ENCODE measurements at places on chromosomes 16 and 17. TPM values are rescaled to one million over a fixed set of nuclear protein-coding genes. Genes with fewer than 3 reads are reported as not detected.

DNA sequence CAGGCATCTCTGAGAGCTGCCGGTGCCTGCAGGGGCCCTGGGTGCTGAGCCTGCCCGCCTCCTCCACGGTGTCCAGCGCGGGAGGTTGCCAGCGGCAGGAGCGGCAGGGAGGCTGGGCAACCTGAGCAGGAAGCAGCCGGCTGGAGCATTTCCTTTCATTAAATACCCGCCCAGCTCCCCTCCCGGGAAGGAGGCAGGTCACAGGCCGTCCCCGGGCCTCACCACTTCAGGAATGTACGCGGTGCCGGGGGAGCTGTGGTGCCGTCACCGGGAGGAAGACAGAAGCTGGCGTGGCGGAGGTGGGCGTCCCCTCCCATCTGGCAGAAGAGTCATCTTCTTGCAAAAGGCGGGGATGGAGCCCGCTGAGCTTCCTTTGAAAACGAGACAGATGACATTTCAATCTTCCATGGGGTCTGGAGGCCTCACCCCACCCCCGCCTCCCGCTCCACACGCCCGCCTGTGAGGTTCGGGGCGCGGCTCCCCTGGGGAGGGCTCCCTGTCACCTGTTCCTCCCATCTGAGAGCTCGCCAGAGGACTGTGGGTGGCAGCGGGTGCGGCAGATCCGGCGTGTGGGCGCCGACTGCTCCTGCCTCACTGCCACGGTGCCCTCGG lies 16.0 kb downstream of the SOX8 start:
- peak overlapping the region; percentile 86 for H3K27ac ChIP-seq
- H3K27me3 ChIP-seq, result no peaks in the 10 kb centered on the region
- H3K36me3 ChIP-seq, result peaks cover 3% of the 10 kb centered on the region

DNA sequence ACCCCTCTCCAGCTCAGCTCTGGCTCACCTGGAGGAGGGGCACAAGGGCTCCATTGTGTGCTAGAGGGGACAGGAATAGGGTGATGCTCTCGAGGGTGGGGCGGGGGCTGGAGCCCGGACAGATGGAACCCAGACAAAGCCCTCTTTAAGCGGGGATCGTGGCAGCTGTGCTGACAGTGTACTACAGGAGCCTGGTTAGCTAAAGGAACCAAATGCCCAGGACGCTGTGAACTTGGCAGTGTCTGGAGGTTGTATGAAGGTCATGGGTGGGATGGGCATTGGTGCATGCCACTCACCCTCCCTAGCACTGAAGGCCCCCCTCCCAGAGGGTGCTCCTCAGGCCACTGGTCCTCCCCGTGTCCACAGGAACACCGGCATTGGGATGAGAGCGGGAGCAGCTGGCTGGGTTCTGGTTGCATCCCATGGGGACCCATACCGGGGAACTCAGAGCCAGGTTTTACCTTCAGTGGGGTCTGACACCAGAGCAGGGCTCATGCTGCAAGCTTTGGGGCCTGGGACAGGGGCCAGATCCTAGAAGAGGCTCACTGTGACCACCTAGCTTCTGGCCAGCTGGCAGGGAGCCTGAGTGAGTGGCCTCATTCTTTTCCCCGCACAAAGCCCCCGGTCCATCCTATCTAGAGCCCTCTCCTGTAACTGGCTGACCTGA lies 11.9 kb downstream of the KIF19 start:
- no peak for DNase-seq
- H3K27ac ChIP-seq, result no peak overlapping the region
- H3K27me3 ChIP-seq, result no peaks in the 10 kb centered on the region
- H3K4me3 ChIP-seq, result no peak overlapping the region

DNA sequence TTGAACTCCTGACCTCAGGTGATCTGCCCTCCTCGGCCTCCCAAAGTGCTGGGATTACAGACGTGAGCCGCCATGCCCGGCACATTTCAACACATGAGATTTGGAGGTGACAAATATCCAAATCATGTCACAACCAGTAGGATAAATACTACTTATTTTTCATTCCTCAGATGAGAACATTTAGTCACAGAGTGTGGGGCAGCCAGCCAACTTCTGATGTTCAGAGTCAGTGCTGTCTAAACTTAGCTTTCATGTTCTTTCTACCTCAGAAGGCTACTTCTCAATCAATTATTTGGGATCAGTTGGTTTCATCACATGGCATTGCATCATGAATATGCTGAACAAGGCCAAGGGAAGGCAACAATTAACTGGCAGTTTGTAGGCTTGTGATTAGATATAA lies 134.5 kb downstream of the CDH13 start:
- H3K4me3 ChIP-seq, result no peak overlapping the region
- DNase-seq, result no peak
- H3K27me3 ChIP-seq, result peaks cover 17% of the 10 kb centered on the region

The NPIPA2 gene
- total RNA-seq, result 4.1 TPM

DNA sequence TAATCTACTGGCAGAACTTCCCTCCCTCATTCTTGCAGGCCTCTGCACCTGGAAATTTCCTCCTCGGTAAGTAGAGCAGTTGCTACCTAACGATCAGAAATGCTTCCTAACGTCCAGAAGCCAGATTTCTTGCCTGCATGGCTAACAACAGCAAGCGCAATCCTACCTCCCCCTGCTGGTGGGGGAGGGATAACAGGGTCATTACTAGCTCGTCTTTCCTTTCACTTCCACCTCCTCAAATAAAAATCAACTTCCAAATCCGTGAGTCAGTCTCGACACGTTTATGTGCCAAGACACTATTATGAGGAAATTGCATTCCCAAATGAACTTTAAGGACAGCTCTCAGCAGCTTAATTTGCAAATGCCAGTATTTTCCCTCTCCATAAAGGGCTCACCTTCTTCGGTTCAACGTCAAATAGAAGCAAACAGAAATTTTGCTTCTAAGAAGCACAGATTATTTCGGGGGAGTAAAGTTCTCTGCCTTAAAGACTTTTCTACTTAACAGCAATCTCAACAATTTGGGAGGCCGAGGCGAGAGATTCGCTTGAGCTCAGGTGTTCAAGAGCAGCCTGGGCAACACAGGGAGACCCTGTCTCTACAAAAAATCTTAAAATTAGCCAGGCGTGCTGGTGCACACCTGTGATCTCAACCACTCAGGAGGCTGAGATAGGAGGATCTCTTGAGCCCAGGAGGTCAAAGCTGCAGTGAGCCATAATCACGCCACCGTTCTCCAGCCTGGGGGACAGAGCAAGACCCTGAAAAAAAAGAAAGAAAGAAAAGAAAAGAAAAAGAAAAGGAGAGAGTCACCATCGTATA lies 188.6 kb upstream of the PSMD7 start:
- DNase-seq, result no peak
- peak overlapping the region; percentile 41 for H3K27ac ChIP-seq
- peaks cover 5% of the 10 kb centered on the region for H3K4me1 ChIP-seq

The XYLT1 gene
- total RNA-seq, result 57.3 TPM

- H3K27ac ChIP-seq, result peak overlapping the region; percentile 45
- DNase-seq, result no peak
- H3K4me3 ChIP-seq, result no peak overlapping the region
- no peaks in the 10 kb centered on the region for H3K27me3 ChIP-seq
- H3K4me1 ChIP-seq, result peaks cover 2% of the 10 kb centered on the region
- no peaks in the 10 kb centered on the region for H3K36me3 ChIP-seq
These were observed 50.0 kb downstream of the RMI2 start for GRCh38 chr16:11395008-11395948.

DNA sequence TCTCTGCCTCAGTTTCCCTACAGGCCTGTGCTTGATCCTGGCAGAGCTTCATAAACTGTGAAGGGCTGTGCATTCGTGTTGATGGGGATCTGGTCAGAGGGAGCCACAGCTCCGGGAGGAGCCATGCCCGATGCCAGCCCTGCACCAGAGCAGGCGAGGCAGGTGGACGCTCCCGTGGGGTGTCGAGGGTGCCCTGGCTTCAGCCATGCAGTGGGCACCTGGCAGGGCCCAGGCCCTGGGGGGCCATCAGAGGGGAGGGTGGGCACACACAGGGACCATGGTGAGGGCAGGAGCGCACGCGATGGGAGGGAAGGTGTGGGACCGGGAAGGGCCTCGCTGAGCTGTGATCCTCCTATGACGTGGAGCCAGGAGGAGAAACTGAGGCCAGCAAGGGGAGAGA lies 22.0 kb downstream of the ZFPM1 start:
- no peaks in the 10 kb centered on the region for H3K36me3 ChIP-seq
- no peak for DNase-seq
- peak overlapping the region; percentile 5 for H3K4me3 ChIP-seq
- peaks cover 39% of the 10 kb centered on the region for H3K4me1 ChIP-seq

DNA sequence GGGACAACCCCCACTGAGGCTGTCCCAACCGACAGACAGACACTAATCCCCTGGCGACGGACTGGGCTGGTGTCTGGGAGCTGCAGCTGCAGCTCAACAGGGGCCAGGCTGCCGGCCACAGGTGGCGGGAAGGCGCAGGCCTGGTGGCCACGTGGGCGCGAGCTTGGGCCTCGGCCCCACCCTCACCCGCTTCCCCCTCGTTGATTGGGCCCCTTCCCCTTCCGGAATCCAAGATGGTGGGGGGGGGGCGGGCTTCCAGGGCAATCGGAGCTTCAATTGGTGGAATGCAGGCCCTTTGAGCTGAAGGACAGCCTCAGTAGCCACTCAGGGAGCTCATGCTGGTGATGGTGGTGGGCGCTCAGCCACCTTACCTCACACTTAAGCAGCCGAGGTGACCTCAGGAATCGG lies 8.7 kb upstream of the TBX4 start:
- peaks cover 11% of the 10 kb centered on the region for H3K36me3 ChIP-seq
- DNase-seq, result no peak
- peaks cover 65% of the 10 kb centered on the region for H3K27me3 ChIP-seq
- no peaks in the 10 kb centered on the region for H3K4me1 ChIP-seq
- H3K4me3 ChIP-seq, result no peak overlapping the region

- H3K4me3 ChIP-seq, result peak overlapping the region; percentile 86
- H3K36me3 ChIP-seq, result peaks cover 5% of the 10 kb centered on the region
- peak overlapping the region; percentile 96 for H3K27ac ChIP-seq
These were observed 134.4 kb downstream of the SKAP1 start for GRCh38 chr17:48295362-48296288.

The CRHR1 gene
- total RNA-seq, result not detected

DNA sequence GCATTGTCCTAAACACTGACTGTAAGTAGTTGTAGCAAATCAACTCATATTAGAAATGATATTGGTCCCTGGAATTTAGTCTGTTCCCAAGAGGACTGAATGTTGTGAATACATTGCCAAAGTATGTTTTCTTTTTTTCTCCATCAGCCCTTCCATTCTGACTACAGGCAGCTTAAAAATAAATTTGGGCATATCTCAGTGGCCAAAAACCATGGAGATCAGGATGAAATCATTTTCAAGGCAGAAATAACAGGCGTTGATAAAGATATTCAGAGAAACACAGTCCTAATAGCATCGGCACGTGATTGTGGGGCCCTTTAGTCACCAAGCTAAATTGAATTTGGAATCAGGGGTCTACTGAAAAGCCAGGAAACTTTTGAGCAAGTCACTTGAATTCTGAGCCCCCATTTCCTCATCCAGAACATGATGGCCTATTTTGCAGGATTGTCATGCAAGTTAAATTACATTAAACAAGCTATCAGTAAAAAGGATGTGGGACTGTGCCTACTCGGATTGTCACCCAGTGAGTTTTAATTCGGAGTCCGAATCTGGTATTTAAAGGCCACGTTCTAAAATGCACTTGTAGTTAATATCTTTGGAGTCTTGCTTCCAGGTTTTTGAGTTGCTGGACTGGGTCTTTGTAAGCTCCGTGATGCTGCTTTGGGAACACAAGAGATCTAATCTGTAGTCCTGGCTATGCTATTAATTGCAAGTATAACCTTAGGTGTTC lies 17.1 kb downstream of the HLF start:
- no peak overlapping the region for H3K4me3 ChIP-seq
- H3K4me1 ChIP-seq, result peaks cover 33% of the 10 kb centered on the region
- H3K27me3 ChIP-seq, result no peaks in the 10 kb centered on the region
- no peak for DNase-seq
- no peaks in the 10 kb centered on the region for H3K36me3 ChIP-seq
- peak overlapping the region; percentile 75 for H3K27ac ChIP-seq

The CD300LB gene
- total RNA-seq, result 0.34 TPM

The SULT1A3 gene
- total RNA-seq, result 30.0 TPM

The CDK5R1 gene
- total RNA-seq, result 8.0 TPM

The STH gene
- total RNA-seq, result not detected

DNA sequence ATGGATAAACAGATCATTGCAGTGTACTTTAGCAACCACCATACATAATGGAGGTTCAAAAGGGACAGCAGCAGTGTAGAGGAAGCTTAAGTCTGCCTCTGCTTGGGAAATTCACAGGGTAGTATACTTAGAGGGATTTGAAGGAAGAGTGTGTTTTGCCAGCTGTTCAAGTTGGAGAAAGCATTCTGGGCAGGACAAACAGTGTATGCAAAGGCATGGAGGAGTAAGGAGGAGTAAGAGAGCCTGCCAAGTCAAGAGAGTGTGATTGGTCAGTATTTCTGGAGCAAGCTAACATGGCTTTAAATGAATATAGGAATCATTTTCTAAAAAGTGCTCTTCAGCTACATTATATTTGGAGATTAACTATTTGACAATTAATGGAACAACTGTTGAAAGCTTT lies 22.9 kb upstream of the PHAF1 start:
- H3K36me3 ChIP-seq, result peaks cover 2% of the 10 kb centered on the region
- H3K4me3 ChIP-seq, result no peak overlapping the region
- peak overlapping the region; percentile 84 for H3K27ac ChIP-seq
- no peak for DNase-seq
- H3K27me3 ChIP-seq, result no peaks in the 10 kb centered on the region

DNA sequence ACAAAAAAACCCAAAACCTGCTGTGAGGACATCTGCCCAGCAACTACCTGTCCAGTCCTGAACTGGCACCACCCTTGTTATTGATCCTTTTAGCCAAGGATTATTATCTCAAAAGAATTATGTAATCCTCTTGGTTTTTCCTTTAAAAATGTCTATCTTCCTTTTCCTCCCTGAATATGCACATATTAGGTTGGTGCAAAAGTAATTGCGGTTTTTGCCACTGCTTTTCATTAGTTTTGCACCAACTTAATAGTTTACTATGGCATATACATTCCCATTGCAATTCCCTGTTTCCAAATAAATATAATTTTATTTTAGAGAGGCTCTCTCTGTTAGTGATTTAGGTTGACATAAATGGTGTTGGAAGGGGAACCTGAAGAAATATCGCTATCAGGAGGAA lies 51.3 kb downstream of the MPHOSPH6 start:
- H3K27me3 ChIP-seq, result no peaks in the 10 kb centered on the region
- H3K36me3 ChIP-seq, result no peaks in the 10 kb centered on the region
- DNase-seq, result no peak
- no peaks in the 10 kb centered on the region for H3K4me1 ChIP-seq

DNA sequence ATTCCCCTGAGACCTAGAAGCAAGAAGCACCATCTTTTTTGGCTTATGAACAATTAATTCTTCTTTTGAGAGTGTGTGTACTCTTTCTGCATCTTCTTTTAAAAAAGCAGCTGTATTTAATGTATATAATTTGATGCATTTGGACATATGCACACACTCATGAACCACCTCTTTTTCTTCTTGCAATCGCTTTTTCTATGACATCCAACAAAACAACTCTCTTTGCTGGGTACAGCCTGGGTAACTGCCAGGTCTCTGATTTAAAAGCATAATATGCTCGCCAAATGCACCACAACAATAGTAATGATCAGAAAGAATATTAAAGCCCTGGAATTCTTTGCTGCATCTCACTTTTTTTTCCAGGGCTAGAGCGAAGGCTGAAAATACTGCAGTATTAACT lies 97.3 kb downstream of the HAPSTR1 start:
- no peaks in the 10 kb centered on the region for H3K36me3 ChIP-seq
- no peak overlapping the region for H3K4me3 ChIP-seq
- no peaks in the 10 kb centered on the region for H3K27me3 ChIP-seq
- H3K27ac ChIP-seq, result no peak overlapping the region
- no peak for DNase-seq
- H3K4me1 ChIP-seq, result no peaks in the 10 kb centered on the region

GRCh38 chr16:48272837-48273421 lies 25.6 kb upstream of the ABCC11 start:
- DNase-seq, result no peak
- no peak overlapping the region for H3K27ac ChIP-seq
- H3K4me1 ChIP-seq, result peaks cover 5% of the 10 kb centered on the region
- no peaks in the 10 kb centered on the region for H3K27me3 ChIP-seq
- no peak overlapping the region for H3K4me3 ChIP-seq
- H3K36me3 ChIP-seq, result peaks cover 6% of the 10 kb centered on the region
